ENCODE measurements at places on chromosomes 7 and 10.
A peak's percentile ranks its signal among the peaks of the same experiment; 100 is the strongest.

GRCh38 chr10:6283655-6284054, 80.9 kb downstream of the PFKFB3 start:
- no peak for DNase-seq

DNA sequence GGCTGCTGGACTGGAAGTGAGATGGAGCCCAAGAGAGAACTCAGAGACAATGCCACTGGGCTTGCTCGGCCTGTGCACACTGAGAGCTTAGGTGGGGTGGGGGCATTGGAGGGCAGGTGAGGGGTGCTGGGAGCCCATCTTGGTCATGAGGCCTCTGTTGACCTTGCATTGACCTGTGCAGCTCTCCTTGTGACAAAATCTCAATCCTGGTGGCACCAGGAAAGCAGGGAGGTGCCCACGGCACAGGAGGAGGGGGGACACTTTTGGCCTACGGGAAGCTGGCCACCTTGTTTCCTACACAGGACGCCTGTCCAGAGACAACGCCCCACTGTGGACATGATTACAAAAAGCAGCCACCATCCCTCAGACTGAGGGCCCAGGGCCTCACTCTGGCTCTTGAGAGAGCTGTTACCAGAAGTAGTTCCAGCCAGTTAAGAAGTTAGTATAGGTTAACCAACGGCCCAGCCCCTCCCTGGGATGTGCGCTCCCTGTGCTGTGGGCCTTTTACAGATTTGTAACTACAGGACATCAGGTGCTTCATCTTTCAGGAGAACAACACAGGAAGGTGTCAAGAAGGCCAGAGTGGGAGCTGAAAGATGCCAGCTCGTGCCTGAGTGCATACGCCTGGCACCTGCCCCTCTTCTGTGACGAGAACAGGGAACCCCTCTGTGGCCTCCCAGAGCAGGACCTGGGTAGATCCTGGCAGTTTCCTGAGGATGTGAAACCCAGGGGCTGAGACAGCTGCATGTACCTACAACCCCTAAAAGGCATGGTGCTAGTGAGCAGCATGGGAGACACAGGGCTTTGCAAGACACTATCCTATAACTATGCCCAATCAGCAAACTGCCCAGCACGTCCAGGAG, 10.3 kb downstream of the PKD1L1 start:
- DNase-seq, result no peak

GRCh38 chr7:47227762-47228177, 354.1 kb downstream of the TNS3 start:
- DNase-seq, result no peak

GRCh38 chr10:79002336-79002735, 66.4 kb upstream of the ZMIZ1 start:
- DNase-seq, result no peak

GRCh38 chr7:118590107-118590506, 365.6 kb downstream of the ANKRD7 start:
- DNase-seq, result no peak

GRCh38 chr10:82821043-82821442, 946.0 kb downstream of the NRG3 start:
- no peak for DNase-seq

DNA sequence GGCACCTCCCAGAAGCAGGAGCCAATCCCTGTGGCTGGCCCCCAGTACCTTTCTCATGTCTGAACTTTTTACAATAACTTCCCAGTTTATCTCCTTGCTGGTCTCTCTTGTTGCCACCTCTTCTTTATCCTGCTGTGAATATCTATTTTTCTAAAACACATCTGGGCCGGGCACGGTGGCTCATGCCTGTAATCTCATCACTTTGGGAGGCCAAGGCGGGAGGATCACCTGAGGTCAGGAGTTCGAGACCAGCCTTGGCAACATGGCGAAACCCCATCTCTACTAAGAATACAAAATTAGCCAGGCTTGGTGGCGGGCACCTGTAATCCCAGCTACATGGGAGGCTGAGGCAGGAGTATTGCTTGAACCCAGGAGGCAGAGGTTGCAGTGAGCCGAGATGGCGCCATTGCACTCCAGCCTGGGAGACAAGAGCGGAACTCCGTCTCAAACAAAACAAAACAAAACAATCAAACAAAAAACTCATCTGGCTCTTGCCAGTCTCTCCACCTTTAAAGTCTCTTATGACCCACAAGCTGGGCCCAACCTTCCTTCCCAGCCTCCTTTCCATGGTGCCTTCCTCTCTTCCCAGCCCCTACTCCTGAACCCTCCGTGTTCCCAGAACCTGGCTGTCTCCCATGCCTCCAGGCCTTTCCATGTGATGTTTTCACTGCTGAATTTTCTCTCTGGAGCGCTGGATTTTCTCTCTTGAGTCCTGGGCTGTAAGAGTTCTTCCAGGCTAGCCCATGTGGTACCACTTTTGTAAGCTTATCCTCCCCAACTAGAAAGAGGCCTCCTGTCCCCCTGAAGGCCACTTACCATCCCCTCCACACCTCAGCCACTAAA, 51.3 kb downstream of the HIP1 start:
- DNase-seq, result no peak

GRCh38 chr7:9217204-9217603, 783.8 kb downstream of the NXPH1 start:
- no peak for DNase-seq

- DNase-seq, result peak; percentile 76
These were observed at the start of gene TAF5 for GRCh38 chr10:103367782-103368518. Gene TAF5, plus strand, starts transcription at chr10:103367976. Its CDS starts 14 bp downstream, at chr10:103367990.

GRCh38 chr10:5629303-5630111, 36.9 kb downstream of the ASB13 start:
- DNase-seq, result peak; percentile 40

DNA sequence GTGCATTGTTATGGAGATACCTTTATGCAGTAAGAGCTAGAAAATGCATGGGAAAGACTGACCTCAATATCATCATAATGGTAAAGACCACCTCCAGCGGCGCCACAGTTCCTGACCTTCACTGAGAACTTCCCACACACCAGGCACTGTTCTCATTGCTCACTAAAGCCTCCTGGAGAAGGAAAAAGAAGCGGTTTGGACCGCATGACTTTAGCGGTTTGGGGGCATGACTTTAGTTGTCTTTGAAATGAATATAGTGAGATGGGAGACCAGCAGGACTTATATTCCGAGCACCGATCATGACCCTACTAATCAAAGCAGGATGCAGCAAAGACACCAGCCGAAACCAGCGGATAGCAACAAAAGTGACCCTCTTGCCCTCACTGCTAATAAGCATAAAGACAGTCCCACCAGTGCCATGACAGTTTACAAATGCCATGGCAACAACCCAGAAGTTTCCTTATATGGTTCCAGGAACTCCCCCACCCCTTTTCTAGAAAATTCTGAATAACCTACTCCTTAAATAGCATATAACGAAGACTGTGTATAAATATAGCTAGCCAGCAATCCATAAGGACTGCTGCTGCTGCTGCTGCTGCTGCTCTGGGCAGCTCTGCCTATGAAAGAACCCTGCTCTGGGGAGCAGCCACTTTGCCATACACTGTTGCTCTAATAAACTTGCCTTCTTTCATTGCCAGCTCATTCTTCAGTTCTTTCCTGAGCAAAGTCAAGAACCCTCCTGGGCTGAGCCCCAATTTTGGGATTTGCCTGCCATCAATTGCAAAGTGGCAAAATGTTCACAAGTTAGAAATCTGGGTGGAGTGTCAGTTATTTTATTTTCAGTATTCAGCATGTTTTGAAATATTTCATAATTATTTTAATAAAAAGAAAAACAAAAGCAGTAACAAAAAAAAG, 694.1 kb downstream of the SUGCT start:
- no peak for DNase-seq

DNA sequence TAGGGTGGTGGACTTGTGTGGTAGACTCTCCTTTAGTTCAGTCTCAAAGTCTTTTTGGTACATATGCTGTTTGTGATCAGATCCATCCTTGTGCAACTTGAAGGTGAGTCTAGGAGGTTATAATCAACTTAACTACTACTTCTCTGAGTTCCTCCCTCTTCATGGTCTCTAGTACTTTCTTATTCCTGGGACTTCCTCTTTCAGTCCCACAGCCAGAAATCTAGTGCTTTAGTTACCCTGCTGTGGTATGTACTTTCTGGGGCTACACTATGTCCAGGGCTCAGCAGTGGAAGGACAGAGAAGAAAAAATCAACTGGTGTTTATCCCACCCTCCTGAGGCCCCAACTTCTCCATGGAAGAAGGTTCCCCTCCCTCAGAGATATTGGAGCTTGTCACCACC, 19.4 kb upstream of the ATAD1 start:
- no peak for DNase-seq

- DNase-seq, result no peak
These were observed 1225.7 kb downstream of the TYW1 start for GRCh38 chr7:68222311-68222710.

DNA sequence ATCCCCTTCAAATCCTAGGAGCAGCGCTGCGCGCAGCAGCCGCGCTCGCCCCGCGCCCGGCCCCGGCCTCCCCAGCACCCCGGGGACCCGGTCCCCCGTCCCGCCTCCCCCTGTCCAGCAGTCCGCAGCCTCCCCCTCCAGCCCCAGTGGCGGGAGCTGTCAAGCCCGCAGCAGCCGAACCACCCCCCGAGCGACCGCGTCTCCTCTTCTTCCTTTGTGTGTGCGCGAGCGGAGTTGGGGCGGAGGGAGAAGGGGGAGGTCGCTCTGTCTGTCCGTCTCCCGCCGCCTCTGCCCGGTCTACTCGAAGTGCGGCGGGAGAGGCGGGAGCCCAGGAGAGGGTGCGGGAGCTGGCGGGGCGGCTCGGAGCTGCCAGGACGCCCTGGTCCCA, 375 bp upstream of the CHN2 start:
- DNase-seq, result no peak

DNA sequence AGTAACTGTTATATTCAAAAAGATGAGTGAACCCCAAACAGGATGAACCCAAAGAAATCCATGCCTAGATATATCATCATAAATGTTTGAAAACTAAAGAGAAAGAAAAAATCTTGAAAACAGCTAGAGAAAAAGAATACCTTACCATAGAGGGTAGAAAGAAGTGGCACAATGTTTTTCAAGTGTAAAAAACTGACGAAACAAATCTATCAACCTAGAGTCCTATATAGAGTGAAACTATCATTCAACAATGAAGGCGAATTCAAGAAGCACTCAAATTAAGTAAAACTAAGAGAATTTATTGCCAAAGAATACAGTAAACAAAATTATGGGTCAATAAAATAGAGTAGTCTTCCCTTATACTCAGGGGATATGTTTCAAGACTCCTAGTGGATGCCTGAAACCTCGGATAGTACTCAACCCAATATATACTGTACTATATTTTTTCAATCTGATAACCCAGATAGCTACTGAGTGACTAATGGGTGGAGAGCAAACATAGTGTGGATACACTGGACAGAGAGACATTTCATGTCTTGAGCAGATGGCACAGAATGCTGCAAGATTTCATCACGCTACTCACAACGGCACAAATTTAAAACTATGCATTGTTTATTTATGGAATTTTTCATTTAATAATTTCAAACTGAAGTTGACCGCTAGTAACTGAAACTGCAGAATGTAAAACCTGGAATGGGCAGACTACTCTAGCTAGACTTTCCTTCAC, 52.6 kb upstream of the TMEM106B start:
- DNase-seq, result no peak

GRCh38 chr7:99352247-99352646, 22.3 kb upstream of the ARPC1B start:
- DNase-seq, result no peak

DNA sequence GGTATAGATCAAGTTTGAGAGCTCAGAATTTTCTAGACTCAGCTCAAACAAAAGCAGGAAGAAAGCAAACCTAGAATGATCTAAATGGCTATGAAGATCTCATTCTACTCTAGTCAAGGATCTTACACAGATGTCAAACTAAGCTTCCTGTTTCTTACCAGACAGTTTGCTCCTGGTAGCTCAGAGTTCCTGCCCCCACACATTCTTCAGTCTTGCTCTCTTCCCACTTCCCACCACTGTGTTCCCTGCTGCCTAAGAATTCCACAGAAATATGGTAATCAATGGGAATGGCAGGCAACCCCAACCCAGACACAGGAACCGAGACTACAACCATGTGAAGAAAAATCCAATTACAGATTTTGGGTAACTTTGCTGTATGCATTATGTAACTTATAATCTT, 133.4 kb upstream of the PTN start:
- no peak for DNase-seq

DNA sequence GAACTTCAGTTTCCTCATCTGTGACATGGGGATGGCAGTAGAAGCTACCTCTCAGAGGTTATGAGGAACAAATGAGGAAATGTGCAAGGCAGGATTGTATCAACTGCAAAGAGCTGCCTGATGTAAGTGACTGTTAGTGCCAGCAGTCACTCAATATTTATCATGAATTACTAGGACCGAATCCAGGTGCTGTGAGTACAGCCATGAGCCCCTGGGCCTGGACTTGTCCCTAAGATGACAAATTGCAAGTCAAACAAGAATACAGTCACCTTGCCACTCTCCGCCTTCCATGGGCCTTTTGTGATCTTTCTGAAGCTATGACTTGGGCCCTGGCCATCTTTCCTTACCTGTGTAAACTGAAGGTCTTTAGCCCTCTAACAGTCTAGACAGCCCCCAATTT, 27.7 kb upstream of the TLX1 start:
- DNase-seq, result no peak

GRCh38 chr10:84987039-84987438, 658.6 kb downstream of the CCSER2 start:
- no peak for DNase-seq

DNA sequence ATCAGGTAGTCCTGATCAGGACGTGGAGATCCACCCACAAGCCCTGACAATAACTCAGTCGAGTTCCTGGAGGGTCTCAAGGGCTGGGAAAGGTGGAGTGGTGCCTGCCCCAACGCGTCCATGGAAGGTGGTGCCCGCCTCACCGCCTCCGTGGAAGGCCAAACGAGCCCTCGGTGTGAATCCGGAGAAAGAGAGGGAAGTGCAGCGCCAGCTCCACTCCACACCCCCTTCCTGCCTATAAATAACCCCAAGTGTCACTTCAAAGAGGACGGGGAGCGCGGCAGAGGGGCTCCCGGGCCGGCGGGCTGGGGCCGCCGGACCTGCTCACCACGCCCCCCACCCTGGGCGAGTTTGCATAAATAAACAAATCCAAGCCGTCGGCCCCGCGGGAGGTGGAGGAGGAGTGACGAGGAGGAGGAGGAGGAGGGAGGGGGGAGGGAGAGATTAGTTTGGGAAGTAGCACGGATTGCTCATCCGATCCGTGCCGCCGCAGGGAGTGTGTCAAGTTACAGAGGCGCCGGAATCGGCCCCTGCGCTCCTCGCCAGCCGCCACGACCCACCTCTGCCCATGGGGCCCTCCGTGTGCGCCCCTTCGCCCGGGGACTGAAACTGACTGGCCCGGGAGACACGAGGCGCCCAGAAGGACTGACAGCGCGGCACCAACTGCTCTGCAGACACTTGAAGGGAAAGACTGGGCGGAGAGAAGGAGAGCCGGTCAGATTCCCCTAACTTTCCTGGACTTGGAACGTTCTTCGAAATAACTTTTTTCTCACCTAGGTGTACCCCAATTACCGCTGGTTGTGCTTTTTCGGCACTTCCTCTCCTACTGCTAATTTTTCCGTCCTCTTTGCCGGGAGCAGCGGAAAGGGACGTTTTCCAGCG, at the start of gene COL13A1:
Gene COL13A1 (plus strand): TSS at position 473 of the 882 bp plus-strand sequence. CDS start 518 bp downstream, outside the sequence.
- DNase-seq, result no peak

Data from SK-N-MC (cell line).